NCI-H510A treated with DMSO at 0.1 percent for 48 hours (cell line): ENCODE measurements at places on chromosomes 12 and 14.
A peak's percentile ranks its signal among the peaks of the same experiment; 100 is the strongest.

GRCh38 chr14:29037411-29037810, 270.8 kb downstream of the FOXG1 start:
- no peak for DNase-seq

DNA sequence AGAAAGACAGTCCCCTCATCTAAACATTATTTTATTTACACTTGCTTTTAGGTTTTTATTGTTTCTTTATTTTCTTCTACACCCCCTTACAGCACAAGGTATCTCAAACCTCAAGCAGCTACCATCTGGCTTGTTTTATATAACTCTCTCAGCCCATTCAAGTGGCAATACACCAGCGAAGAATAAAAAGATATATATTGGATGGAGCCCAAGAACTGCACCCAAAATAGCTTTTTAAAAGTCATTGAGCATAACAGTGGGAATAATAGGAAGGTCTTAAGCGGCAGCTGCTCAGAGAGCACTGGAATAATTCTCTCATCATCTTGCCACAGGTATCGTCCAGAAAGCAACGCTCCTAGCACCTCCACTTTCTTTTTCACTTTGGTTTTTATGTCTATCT, 322.5 kb downstream of the SYT1 start:
- peak; percentile 62 for DNase-seq

GRCh38 chr14:63709589-63709988, 18.3 kb downstream of the SGPP1 start:
- no peak for DNase-seq

DNA sequence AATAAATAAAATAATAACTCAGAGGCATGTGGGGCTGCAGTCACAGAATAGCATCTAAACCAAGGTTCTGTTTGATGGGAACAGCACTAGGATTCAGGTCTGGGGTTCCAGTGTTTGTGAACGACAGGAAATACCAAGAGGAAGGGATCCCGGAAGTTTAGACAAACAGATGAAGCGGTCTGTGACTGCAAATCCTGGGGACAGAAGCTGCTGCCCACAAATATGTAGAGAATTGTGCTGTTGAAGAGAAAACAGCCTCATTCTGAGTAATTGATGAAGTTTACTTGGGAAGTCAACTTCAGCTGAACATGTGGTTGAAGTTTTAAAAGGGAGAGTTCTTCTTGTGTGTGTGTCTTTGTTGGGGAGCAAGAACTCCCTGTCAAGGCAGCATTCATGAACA, 98.4 kb upstream of the TBX5 start:
- DNase-seq: no peak
